ENCODE measurements at places on chromosomes 4 and X.

GRCh38 chrX:147912093-147912801, 528 bp downstream of the FMR1 start:
- peak; percentile 3 for DNase-seq

DNA sequence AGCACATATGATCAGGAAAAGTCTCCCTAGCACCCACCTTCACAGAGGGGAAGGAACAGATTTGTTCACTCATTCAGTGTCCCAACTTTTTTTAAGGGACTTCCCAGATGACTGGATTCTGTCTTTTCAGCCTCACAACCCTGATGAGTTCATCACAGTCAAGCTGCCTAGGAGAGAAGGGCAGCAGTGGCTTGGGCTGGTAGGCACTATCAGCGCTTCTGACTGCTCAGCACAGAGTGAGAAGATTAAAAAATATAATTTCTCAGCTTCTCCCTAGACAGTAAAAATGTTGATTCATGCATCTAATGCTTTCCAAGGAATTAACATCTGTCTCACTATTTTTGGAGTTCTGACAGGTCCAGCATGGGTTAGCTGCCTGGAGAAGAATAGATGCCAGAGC, 328.2 kb downstream of the DTHD1 start:
- no peak for DNase-seq

- DNase-seq: no peak
Observed at GRCh38 chr4:126097155-126097799, 782.5 kb downstream of the FAT4 start.

GRCh38 chrX:132848296-132848970, 110.0 kb downstream of the HS6ST2 start:
- no peak for DNase-seq

DNA sequence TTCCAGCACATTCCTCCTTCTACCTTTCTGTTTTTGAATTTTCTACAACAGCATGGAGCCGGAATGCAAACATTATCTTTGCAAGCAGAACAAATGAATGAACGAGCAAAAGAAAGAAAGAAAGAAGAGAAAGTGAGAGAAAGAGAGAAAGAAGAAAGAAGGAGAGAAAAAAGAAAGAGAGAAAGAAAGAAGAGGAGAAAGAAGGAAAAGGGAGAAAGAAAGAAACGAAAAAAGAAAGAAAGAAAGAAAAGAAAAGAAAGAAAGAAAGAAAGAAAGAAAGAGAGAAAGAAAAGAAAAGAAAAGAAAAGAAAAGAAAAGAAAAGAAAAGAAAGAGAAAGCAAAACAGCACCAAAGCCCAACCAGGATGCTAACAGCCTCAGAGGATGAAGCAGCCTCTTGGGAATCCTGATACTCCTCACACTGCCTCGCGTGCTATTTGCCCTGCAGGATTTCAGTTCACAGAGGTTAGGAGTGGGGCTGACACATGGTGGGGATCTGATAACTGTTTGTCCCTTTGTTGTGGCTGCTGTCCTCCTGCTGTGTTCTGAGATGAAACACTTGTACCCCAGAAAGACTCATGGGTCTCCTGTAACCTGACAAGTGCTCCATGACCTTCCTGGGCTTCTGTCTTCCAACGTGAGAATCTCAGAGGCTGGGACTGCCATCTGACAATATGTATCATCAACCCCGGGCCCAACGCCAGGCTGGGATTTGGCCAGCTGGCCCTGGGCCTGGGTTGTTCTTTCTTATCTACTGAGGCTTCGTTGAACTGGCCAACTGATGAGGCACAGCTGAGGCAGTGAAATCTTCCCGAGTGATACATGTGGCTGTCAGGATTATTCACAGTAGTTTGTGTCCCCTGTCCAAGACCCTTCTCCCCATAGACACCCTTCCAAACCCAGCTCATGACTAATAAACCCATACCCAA, 61.0 kb downstream of the SEPSECS start:
- no peak for DNase-seq

DNA sequence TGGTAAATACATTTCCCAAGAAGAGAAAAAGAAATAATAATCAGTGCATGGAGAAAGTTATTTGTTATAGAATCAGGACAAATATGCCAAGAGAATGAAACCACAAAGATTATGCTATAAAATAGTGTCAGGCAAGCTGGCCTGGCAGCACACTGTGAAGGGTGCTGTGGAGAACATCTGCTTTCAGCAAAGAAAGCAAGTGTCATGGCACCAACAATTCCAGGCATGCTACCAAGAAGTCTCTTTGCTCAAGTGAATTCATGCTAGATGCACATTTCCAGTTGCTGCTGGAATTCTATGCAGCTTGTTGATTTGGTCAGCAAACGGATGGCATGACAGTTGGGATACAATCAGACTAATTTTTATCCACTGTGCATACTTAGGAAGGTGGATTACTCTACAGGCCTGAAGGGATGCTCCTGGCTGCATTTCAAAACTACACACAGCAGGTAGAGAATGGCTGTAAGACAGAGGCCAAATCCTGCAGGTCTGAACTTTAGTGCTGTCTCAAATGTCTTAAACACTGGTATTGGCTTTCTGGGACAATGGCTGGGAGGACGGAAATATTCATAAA, 154.6 kb upstream of the FAT1 start:
- no peak for DNase-seq

GRCh38 chr4:3418029-3418762, 23.6 kb upstream of the HGFAC start:
- DNase-seq: no peak

- no peak for DNase-seq
Observed at GRCh38 chr4:877502-877901, 51.6 kb upstream of the CPLX1 start.

- no peak for DNase-seq
Observed at GRCh38 chr4:152771741-152772533, 7.6 kb downstream of the TIGD4 start.

GRCh38 chr4:163440040-163440439, 33.5 kb downstream of the TKTL2 start:
- DNase-seq: no peak

DNA sequence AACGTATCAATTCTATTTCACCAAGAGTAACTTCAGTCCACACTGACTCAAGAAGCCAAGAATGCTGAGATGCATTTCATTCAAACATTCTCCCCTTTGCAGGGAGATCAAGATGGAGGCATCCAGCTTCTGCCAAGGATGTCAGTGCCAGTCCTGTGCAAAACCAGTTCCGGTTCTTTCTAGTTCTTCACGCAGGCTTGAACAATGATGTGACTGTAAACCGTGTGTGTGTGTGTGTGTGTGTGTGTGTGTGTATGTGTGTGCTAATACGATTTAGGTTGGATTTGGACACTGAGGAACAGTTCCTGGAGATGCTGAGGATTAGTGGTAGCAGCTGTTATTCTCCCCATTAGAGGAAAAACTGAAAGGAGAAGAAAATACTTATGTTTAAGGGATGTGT, at the start of gene REELD1:
TSS of gene REELD1 (plus strand) at position 301 of the 400 bp plus-strand sequence. CDS start 2,415 bp downstream, outside the sequence.
- DNase-seq: no peak

GRCh38 chrX:74521961-74522751, 92.3 kb downstream of the RLIM start:
- no peak for DNase-seq

DNA sequence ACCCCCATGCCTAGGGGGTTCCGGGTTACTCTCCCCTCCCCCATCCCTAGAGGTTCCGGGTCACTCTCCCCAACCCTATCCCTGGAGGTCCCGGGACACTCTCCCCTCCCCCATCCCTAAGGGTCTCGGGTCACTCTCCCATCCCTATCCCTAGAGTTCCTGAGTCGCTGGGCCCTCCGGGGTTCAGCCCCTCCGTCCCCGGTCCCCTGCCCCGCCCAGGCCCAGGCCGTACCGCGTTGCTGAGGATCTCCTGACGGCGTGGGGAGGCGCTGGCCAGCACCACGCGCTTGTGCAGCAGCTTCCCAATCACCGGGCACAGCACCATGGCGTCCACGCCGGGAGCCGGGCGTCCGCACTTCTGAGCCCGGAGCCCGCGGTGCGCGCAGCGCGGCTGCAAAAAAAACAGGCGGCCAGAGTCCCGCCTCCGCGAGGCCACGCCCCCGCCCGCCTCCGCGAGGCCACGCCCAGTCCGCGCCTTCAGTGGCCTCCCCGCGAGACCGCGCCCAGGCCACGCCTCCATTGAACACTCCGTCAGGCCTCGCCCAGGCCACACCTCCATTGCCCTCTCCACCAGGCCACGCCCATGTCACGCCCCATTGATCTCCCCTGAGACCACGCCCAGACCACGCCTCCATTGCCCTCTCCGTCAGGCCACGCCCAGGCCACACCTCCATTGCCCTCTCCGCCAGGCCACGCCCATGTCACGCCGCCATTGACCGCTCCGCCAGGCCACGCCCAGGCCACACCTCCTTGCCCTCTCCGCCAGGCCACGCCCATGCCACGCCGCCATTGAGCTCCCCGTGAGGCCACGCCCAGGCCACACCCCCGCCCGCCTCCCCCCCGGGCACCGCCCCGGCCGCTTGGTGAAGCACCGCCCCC, at the start of gene ASMTL:
TSS of gene ASMTL (minus strand) at position 394 of the 879 bp plus-strand sequence. CDS start at position 325, 69 bp downstream.
- peak; percentile 100 for DNase-seq

DNA sequence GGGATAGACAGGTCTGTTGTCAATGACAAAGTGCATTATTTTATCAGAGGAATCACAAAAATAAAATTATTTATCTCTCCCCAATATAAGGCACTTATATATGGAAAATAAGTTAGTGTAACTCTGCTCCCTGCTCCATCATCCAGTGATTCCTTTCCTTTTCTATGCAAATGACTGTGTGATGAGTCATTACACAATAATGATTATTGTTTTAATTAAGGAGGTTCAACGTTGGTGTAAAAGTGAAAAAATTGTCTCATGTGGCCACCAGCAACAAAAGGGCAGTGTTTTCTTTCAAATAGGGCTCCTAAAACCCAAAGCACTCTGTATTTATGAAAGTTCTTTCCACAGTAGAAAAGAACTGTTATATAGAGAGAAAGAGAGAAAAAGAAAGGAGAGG, 16.7 kb downstream of the SLC7A11 start:
- DNase-seq: no peak
